ENCODE measurements at places on chromosomes 5 and 9.

GRCh38 chr9:112605518-112605917 is 112.4 kb downstream of the INIP start:
- no peak for DNase-seq

- DNase-seq, result no peak
Observed at GRCh38 chr9:38181866-38182265, 112.8 kb upstream of the SHB start.

- DNase-seq, result no peak
Observed at GRCh38 chr9:132590318-132591182, 8.1 kb downstream of the BARHL1 start.

- no peak for DNase-seq
Observed at GRCh38 chr5:53110156-53110555, 599 bp upstream of the MOCS2 start.

GRCh38 chr5:170296935-170297588 is 515 bp downstream of the LCP2 start:
- no peak for DNase-seq

GRCh38 chr9:131423171-131423581 is 29.3 kb downstream of the PRRC2B start:
- DNase-seq, result no peak

DNA sequence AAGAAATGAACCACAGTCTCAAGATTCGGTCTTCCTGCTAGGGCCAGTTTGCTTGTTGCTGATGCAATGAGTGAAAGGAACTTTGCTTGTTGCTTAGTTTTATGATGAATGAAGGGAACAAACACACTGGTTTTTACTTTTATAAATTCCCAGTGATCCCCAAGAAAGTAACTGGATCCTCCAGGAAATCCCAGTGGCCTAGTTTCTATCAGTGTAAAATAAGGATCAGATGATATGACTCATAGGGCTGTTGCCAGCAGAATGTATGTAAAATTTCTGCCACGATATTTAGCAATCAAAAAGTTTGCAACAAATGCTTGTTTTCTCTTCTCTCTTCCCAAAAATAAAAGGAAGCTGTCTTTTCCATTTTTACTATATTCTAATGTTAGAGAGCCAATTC is 160.1 kb upstream of the CDKN2B start:
- no peak for DNase-seq

GRCh38 chr9:120410925-120411501 is 169.0 kb downstream of the CDK5RAP2 start:
- DNase-seq, result no peak

DNA sequence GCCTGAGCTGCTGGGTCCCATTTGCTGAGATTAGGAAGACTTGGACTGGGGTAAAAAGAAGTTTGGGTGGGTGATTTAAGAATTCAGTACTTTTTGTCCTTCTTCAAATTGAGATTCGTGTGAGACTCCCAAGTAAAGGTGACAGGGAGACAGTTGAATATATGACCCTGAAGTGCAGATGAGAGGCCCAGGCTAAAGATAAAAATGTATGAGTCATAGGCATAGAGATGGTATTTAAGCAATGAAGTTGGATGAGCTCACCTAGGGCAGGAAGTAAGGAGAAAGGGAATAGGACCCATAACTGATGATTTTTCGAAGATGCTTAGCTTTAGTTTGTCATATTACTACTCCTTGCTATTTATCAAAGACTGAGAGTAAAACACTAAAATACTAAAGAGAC is 255.9 kb upstream of the ADRA1B start:
- no peak for DNase-seq

GRCh38 chr5:174951151-174951780 is 226.9 kb downstream of the MSX2 start:
- peak; percentile 55 for DNase-seq

GRCh38 chr5:160919626-160920025 is 67.6 kb upstream of the ATP10B start:
- DNase-seq, result no peak

DNA sequence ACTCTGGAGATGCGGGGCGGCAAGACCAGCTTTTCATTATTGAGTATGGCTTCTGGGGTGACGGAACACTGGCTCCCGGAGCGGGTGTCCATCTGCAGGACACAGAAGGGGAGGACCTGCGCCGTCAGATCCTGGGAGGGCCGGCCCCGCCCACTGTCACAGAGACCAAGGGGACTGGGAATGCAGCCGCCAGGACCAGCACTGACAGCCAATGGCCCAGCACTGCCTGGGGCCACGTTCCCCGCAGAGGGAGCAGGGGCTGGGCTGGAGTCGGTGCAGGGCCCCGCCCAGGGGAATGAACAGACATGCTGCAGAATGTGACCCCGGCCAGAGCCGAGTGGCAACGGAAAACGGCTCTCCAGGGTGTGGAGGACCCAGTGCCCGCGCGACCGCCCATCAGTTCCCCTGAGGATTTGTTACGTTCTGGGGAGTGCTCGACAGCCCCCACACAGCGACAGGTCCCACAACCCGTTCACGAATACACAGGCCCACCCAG is at the start of gene ZDHHC11:
Gene ZDHHC11 (minus strand): TSS at position 476 of the 496 bp plus-strand sequence. CDS start 384 bp downstream, at position 92.
- no peak for DNase-seq

DNA sequence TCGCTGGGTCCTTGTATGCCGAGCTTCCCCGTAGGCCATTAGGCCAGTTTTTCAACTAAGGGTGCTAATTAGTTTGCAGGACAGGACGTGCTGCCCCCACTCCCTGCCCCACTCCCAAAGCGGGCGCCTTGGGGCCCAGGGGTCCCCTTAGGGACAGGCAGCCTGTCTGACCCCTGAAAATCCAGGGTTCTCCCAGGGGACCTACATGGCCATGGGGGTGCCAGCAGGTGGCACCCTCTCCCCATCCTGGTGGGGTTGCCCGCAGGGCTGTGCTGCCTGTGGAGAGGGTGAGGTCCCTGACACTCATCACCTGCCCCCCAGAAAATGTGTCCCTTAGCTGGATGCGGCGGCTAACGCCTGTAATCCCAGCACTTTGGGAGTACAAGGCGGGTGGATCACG is 8.5 kb upstream of the CCDC187 start:
- no peak for DNase-seq
